ENCODE measurements at places on chromosomes 4 and X.

GRCh38 chrX:41445171-41445570 is 2.0 kb upstream of the NYX start:
- H3K4me1 ChIP-seq = peaks cover 24% of the 10 kb centered on the region
- no peaks in the 10 kb centered on the region for H3K36me3 ChIP-seq
- H3K27me3 ChIP-seq = peaks cover 2% of the 10 kb centered on the region

DNA sequence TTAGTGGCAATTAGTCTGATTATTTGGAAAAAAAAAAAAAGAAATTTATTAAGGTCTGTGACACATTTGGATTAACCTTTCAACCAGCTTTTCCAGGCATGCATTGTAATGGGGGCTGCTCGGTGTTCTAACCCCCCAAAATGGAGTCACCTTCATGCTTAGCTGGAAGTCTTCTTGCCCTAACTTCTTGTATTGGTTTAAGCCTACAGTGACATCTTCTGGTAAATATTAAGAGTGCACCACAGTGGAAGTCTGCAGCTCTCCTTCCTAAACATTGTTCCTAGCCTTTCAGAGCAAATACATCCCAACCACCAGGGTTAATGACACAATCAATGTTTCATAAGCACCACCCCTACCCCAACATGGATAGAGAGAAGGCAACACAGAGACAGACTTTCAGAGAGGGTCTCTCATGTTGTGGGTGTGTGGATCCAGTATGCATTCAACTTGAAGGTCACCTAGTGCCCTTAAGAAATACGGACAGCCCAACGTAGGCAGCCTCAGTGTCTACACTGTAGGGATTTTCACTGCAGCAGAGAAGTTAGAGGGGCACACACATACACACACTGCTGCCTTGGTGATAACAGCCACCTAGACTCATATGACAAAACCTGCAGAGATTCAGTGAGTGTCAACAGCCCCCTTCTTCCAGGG is 142.9 kb upstream of the MBNL3 start:
- no peaks in the 10 kb centered on the region for H3K36me3 ChIP-seq
- no peak overlapping the region for H3K27ac ChIP-seq
- no peak overlapping the region for H3K4me3 ChIP-seq
- no peaks in the 10 kb centered on the region for H3K27me3 ChIP-seq

GRCh38 chr4:83197555-83198235 is 83.2 kb upstream of the PLAC8 start:
- no peaks in the 10 kb centered on the region for H3K36me3 ChIP-seq
- H3K27me3 ChIP-seq = no peaks in the 10 kb centered on the region
- H3K4me3 ChIP-seq = no peak overlapping the region
- H3K4me1 ChIP-seq = peaks cover 21% of the 10 kb centered on the region

GRCh38 chr4:166143227-166143626 is 270.2 kb downstream of the TLL1 start:
- no peaks in the 10 kb centered on the region for H3K27me3 ChIP-seq
- no peak for DNase-seq
- no peaks in the 10 kb centered on the region for H3K4me1 ChIP-seq
- H3K36me3 ChIP-seq = no peaks in the 10 kb centered on the region
- H3K27ac ChIP-seq = no peak overlapping the region
- no peak overlapping the region for H3K4me3 ChIP-seq

DNA sequence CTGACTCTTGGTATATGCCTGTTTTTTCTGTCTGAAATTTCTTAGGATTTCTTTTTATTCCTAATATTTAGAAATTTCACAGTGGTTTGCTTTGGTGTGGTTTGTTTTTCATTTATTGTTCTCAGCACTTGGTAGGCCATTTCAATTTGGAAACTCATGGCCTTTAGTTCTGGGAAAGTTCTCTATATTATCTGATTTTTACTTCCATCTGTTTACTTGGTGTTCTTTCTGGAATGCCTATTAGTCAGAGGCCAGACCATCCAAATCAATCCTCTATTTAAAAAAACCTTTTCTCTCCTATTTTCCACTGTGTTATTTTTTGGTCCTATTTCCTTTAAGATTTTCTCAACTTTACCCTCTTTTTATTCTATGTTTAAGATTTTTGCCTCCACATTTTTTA is 188.1 kb upstream of the SFRP2 start:
- peaks cover 4% of the 10 kb centered on the region for H3K36me3 ChIP-seq
- H3K27ac ChIP-seq = no peak overlapping the region
- H3K4me1 ChIP-seq = peaks cover 2% of the 10 kb centered on the region
- DNase-seq = no peak
- H3K27me3 ChIP-seq = peaks cover 7% of the 10 kb centered on the region

GRCh38 chr4:157739242-157739641 is 433.6 kb downstream of the GASK1B start:
- H3K27ac ChIP-seq = no peak overlapping the region
- no peak overlapping the region for H3K4me3 ChIP-seq
- H3K4me1 ChIP-seq = no peaks in the 10 kb centered on the region
- H3K36me3 ChIP-seq = no peaks in the 10 kb centered on the region

DNA sequence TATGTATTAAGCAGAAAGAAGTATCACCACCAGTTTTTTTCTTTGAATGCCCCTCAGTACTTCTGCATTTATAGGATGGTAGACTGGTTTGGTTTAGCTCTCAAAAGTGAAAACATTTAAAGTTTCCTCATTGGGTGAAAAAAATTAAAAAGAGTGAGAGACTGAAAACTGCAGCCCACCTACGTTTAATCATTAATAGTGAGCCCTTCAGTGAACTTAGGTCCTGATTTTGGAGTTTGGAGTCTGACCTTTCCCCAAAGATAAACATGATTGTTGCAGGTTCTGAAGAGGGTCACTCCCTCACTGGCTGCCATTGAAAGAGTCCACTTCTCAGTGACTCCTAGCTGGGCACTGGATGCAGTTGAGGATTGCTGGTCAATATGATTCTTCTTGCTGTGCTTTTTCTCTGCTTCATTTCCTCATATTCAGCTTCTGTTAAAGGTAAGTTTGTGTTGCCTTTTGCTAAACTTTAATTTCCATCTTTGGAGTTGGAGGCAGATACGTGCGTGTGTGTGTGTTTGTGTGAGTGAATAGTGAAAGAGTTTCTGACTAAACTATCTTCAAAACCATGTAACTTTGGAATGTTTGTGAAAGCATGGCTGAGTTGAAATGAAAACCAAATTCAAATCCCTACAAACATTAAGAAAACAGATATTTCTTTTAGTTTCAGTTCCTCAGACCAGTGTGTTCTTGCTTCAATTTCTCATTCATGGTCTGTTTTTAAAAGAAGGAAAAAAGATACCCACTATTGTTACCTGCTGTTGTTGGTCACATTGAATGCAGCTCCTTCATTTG is at the start of gene MTTP:
MTTP (plus strand) TSS at position 295 of the 795 bp plus-strand sequence; CDS start at position 381, 86 bp downstream.
- DNase-seq = no peak
- no peak within 1 kb of the TSS for H3K4me3 ChIP-seq
- H3K27ac ChIP-seq = no peak within 1 kb of the TSS
- no peaks in the 10 kb centered on the region for H3K4me1 ChIP-seq

GRCh38 chr4:56674984-56675383 is 6.1 kb downstream of the HOPX start:
- peaks cover 9% of the 10 kb centered on the region for H3K27me3 ChIP-seq
- no peak overlapping the region for H3K4me3 ChIP-seq
- no peak overlapping the region for H3K27ac ChIP-seq
- peaks cover 3% of the 10 kb centered on the region for H3K4me1 ChIP-seq
- no peaks in the 10 kb centered on the region for H3K36me3 ChIP-seq

DNA sequence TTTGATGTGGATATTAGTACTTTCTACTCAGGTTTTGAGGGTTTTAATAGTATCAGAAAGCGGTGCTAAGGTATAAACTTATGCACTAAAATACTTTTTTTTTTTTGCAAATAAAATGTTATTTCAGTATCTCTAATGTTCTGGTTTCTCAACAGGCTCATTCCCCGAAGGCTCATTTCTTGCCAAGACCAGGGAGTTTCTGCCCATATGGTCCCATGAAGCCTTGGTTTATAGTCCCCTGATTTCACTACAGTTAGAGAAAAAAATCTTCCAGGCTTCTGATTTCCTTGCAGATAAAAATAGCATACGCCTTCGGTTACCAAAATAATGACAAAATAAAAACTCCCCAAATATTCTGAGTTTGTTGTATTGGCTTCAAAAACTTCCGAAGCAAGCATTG is 814.2 kb upstream of the PABPC4L start:
- H3K27me3 ChIP-seq = no peaks in the 10 kb centered on the region
- H3K4me3 ChIP-seq = no peak overlapping the region
- no peak overlapping the region for H3K27ac ChIP-seq

DNA sequence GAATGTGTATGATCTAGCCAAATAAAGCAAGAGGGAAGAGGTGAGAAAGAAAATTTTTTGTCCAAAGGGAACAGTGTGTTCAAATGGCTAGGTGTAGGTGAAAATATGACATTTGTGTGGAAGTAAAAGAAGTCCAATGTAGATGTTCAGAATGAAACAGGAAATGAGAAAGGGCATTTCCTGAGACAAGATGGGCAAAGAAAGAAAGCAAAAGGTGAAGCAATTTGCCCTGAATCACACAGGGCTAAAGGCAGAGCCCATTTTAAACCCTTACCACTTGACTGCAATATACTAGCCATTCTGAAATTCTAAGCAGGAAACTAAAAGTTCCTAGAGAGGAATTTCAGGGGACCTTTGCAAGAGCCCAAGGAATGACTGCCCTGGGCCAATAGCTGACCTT is 36.0 kb downstream of the CLOCK start:
- H3K27ac ChIP-seq = no peak overlapping the region
- peaks cover 22% of the 10 kb centered on the region for H3K4me1 ChIP-seq
- H3K27me3 ChIP-seq = no peaks in the 10 kb centered on the region
- no peak overlapping the region for H3K4me3 ChIP-seq

DNA sequence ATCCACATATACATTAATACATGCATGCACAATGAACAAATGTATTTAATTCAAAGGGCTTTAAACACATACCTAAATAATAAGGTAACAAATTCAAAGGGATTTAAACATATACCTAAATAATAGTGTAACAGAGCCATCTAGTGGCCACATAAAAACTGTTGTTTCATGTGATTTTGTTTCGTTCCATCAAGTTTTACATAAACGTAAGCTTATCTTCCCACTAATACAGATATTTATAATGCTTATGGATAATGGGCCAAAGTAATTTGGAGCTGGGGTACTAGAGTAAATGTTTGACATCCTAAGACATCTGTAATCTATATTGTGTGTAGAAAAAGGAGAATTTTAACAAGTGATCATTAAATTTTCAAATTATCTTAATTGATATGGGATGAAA is 82.3 kb downstream of the PRSS12 start:
- no peak overlapping the region for H3K27ac ChIP-seq
- DNase-seq = no peak
- H3K36me3 ChIP-seq = no peaks in the 10 kb centered on the region

DNA sequence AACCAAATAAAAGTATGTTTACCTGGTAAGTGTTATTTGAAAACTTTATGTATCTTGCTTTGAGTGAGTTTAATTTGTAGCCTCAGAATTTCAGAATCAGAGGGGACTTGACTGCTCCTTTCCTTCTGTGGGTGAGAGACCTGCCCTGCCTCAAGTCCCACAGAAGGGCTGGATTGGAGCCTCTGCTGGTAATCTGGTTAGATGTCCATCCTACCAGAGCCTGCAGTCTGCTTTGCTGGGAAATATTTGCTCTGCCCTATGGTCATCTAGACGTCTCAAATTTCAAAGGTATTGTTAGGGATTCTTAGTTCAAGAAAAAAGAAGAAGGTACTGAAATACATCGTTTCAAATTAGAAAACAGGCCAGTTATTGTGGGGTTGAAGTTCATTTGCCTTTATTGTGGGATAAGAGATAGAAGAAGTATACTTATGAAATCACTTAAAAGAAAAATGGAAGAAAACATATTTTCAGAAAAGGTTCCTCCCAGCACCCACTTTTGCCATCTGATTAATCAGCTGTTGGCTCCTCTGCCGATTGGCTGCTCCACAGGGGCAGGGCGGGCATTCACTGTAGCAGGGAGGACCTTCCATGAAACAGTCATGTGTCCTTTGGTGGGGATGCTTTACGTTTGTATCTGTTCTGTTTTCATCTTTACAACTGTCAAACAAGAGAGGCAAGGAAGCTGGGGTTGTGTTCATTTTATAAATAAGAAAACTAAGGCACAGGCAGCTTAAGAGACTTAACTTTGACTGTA is 73.3 kb upstream of the TLR2 start:
- peaks cover 71% of the 10 kb centered on the region for H3K36me3 ChIP-seq
- H3K27me3 ChIP-seq = no peaks in the 10 kb centered on the region

- no peak for DNase-seq
- no peaks in the 10 kb centered on the region for H3K27me3 ChIP-seq
- H3K27ac ChIP-seq = no peak overlapping the region
- H3K4me3 ChIP-seq = no peak overlapping the region
- no peaks in the 10 kb centered on the region for H3K4me1 ChIP-seq
Observed at GRCh38 chr4:8756816-8757215, 114.8 kb downstream of the HMX1 start.

GRCh38 chr4:100061835-100062234 is 111.8 kb upstream of the H2AZ1 start:
- no peak overlapping the region for H3K27ac ChIP-seq
- H3K36me3 ChIP-seq = no peaks in the 10 kb centered on the region
- peaks cover 6% of the 10 kb centered on the region for H3K27me3 ChIP-seq
- no peak overlapping the region for H3K4me3 ChIP-seq

DNA sequence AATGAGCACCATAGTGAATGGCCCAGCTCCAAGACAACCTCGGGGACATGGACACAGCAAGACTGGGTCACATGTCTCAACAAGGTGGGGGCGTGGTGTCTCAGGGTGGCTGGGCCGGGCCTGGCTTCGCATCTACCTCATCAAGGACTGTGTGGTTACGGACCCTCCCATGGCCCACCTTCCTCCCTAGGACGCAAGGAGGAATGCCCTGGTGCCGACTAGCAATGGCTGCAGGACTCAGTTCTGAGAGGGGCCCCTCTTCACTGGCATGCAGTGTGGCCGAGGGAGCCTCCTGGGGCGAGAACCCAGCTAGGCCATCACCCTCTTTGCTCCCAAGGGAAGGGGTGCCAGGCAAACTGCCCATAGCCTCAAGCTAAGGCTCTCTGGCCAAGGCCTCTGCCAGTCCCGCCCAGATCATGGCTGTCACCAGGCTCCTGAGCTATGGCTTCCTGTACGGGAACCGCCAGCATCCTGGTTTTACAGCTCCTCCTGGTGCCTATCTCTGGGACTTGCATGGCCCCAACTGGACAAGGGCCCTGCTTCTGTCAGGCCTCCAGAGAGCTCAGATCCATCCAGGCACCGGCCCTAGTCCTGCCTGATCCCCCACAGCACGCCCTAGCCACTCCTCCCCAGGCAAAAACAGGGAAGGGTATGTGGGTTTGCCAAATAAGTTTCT is 218.0 kb upstream of the AGTR2 start:
- no peaks in the 10 kb centered on the region for H3K27me3 ChIP-seq
- DNase-seq = no peak

GRCh38 chr4:169438057-169438480 is 167.3 kb upstream of the SH3RF1 start:
- H3K27me3 ChIP-seq = no peaks in the 10 kb centered on the region
- H3K4me1 ChIP-seq = no peaks in the 10 kb centered on the region
- H3K4me3 ChIP-seq = no peak overlapping the region
- no peak for DNase-seq
- no peak overlapping the region for H3K27ac ChIP-seq

DNA sequence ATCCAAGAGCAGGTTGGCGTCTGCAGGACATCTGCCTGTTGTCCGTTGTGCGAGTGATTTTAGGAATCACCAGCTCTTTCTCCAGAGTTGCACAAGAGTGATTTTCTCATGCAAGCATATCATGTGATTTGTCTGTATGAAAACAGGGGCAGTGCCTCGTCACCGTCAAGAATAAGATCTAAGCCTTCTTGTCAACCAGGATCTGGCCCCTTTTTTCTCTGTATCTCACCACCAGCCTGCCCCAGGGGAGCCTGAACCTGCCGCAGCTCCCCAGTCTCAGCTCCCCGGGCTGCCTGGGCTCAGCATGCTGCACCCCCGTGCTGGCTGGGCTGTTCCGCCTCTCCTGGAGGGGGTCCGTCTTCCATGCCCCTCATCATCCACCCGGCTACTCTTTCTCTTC is 90.5 kb downstream of the STOX2 start:
- H3K27me3 ChIP-seq = no peaks in the 10 kb centered on the region
- H3K4me3 ChIP-seq = no peak overlapping the region
- no peaks in the 10 kb centered on the region for H3K4me1 ChIP-seq
- H3K27ac ChIP-seq = no peak overlapping the region
- H3K36me3 ChIP-seq = no peaks in the 10 kb centered on the region
